ENCODE measurements at places on chromosomes 5 and 9.

- no peak for DNase-seq
Measured at GRCh38 chr9:38081356-38082108, 12.5 kb upstream of the SHB start.

GRCh38 chr9:81372628-81373191 is 316.6 kb downstream of the TLE1 start:
- no peak for DNase-seq

DNA sequence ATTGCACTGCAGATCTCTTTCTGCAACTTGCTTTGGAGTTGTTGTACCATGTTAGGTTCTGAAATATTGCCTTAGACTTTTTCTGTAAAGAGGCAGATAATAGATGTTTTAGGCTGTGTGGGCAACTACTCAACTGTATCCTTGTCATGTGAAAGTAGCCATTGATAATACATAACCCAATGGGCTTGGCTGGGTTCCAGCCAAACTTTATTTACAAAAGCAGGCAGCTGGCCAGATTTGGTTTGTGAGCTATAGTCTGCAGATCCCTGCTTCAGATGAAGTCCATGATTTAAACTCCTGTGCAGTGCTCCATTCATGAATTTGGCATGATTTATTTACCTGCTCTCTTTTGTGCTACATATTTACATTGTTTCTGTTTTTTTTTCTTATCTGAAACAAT is 300.4 kb downstream of the IRX2 start:
- DNase-seq: no peak

DNA sequence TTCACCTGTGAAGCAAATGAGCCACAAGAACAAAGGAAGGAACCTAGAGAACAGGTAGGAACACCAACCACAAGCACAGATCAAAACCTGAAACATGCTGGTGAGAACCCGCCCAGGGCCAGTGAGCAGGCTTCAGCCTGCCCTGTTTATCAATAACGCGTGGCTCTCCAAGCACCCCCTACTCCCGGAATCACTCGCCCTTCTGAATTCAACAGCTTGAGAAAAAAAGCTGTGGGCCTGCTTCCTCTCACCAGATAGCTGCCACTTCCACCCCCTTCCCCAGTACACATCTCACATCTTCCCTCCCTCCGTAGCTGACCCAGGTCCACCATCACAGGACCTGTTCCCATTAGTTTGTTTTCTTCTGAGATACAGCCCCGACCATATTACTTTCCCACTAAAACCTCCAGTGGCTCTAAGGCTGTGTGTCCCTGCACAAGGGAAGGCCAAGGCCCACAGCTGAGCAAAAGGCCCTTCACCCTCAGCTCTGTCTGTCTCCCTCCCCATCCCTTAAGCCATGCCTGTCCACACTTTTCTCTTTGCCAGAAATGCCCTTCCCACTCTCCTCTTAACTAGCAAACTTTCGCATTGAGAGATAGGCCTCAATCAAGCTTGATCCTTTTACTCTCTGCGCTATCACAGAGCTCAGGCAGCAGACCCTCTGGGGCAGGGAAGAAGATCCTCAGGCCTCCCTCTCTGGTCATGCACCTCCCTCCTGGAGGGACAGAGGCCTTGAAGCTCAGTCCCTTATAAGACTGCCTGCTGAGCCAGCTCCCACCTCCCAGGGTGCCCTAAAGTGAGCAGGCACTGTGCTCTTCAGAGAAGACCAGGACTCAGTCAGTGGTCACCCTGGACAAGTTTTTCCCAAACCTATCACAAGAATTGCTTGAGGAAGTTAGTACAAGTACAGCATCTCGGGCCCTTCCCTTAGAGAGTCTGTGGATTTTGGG is 30.1 kb downstream of the B4GALT1 start:
- DNase-seq: no peak

DNA sequence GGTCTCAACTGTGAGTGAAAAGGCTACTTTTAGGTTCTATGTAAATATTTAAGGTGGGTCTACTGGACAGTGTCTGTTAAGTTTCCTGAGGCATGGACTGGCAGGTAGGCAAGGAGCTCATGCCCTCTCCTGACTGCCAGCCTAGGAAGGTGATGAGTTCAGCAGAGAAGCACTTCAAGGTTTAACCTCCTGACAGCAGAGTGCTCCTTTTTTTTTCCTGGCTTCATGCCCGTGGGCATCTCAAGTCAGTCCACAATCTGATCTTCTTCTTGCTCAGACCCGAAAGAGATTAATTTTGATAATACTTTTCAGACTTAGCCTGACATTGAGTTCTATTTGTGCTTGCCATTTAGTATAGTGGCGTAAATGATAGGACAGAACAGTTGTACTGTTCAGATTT is 241.9 kb upstream of the NREP start:
- DNase-seq: no peak

- no peak for DNase-seq
Measured at GRCh38 chr5:142602720-142603245, 83.1 kb downstream of the FGF1 start.

- no peak for DNase-seq
Measured at GRCh38 chr5:127958421-127959011, 125.0 kb upstream of the SLC12A2 start.

DNA sequence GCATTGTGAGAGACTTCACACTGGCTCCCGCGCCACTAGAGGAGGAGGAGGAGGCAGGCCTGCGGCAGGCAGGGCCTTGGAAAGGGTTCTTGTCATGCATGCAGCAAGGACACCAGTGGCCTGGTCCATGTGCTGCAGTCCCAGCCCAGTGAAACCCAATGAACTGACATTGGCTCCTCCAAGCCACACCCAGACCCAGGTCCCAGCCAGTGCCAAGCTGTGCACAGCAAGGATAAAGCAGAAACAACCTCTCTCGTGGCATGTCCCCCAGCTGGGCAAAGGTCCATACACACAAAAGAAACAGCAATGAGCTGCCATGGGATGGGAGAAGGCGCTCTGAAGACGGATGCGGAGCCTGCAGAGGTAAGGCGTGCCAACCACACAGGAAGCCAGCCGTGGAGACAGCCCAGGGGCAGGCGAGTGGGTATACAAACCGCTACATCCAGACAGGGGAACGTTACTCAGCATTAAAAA is 89.2 kb downstream of the SEMA4D start:
- DNase-seq: peak; percentile 64

DNA sequence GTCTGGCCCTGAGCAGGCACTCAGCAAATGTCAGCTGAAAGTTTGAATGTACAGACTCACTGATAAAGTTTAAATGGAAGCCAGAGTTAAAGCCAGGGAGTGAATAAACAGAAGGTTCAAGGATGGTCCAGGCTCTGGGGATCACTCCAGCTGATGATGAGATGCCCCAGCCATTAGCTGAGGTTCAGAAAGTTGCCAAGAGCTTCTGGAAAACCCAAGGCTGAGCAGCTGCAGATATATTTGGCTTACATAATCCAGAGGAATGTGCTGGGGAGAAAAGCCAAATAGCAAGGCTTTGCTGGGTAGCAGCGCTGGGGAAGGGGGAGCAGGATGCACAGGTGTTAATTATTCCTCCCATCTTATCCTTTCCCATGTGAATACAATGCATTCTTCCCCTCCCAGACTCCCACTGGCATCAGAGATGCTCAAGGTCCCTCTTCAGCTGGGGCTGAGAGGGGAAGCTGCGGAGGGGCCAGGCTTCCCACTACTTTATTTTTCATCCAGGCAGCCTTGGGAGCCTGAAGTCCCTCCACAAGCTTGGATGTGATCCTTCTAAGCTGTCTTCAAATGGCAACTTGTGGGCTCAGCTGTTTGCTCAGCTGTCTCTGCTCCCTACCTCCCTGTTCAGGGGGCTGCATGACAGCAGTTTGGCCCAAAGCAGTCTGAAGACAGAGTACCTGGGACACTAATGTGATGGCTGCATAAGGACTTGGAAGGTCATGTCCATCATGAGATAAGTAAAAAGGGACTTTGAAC is 341.2 kb downstream of the TRIM32 start:
- DNase-seq: no peak

- no peak for DNase-seq
Measured at GRCh38 chr5:34005211-34005610, 2.6 kb downstream of the AMACR start.

GRCh38 chr5:168224085-168224484 is 67.4 kb upstream of the WWC1 start:
- no peak for DNase-seq

DNA sequence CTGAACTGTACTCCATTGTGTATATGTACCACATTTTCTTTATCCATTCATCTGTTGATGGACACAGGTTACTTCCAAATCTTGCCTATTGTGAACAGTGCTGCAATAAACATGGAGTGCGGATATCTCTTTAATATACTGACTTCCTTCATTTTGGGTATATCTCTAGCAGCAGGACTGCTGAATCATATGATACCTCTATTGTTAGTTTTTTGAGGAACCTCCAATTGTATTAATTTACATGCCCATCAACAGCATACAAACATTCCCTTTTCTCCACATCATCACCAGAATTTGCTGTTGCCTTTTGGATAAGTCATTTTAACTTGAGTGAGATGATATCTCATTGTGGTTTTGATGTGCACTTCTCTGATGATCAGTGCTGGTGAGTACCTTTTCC is 81.8 kb upstream of the FAM120A start:
- no peak for DNase-seq

GRCh38 chr5:160054831-160055230 is 45.9 kb downstream of the TTC1 start:
- DNase-seq: no peak

DNA sequence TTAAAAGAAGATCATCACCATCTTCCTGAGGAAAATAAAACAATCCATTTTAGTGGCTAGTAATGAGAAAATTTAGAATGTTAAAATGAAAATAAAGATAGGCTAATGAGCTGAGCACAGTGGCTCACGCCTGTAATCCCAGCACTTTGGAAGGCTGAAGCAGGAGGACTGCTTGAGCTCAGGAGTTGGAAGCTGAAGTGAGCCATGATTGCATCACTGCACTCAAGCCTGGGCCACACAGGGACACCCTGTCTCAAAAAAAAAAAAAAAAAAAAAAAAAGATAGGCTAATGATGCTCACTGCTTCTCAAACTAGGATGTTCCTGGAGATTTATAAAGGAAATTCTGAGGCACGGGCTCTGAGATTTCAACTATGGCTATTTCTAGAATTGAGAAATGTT is 50.3 kb downstream of the CPLANE1 start:
- DNase-seq: no peak

- peak; percentile 50 for DNase-seq
Measured at GRCh38 chr9:93096131-93096802, at the start of gene CARD19. Gene CARD19 (plus strand): TSS chr9:93096217. CDS start chr9:93096346, 129 bp downstream.

- no peak for DNase-seq
Measured at GRCh38 chr9:16866587-16866986, 3.9 kb downstream of the BNC2 start.

GRCh38 chr5:31688515-31689092 is 49.7 kb downstream of the PDZD2 start:
- DNase-seq: no peak

- no peak for DNase-seq
Measured at GRCh38 chr5:61289669-61290306, 42.3 kb upstream of the ZSWIM6 start.

DNA sequence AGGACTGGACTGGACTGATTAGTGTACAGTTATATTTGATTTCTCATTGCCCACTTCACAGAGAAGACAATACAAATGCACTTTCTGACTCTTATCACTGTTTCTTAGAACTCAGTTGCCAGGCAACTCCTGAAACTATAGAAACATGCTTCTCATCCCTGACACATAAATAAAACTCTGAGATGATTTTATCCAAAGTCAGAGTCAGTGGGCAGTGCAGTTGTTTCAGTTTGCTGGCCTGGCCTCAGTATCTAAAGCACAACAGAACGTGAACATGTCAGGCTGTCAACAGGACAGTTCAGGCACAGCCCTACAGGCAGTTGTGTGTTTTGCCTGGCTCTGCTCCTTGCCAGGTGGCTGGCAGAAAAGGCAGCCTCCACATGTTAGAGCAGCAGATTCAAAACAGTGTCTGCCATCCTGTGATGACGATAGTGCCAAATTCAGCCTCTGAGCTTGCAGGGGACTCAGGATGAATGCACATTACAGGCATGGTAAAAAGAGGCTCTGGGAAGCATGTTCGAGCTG is 65.1 kb upstream of the CCDC152 start:
- DNase-seq: no peak

- no peak for DNase-seq
Measured at GRCh38 chr5:123429993-123430392, 6.8 kb upstream of the CEP120 start.

GRCh38 chr5:75265731-75266130 is 29.1 kb upstream of the ANKRD31 start:
- no peak for DNase-seq

DNA sequence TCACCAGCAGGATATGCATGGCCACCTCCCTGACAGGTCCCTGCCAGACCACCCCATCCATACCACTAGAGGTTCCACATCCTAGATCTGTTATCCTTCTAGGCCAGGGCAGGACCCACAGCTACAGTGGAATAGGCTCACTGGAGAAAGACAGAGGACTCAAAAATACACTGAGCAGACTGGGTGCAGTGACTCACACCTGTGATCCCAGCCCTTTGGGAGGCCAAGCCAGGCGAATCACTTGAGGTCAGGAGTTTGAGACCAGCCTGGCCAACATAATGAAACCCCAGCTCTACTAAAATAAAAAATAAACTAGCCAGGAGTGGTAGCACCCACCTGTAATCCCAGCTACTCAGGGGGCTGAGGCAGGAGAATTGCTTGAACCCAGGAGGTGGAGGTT is 56.5 kb upstream of the TESK1 start:
- DNase-seq: no peak

DNA sequence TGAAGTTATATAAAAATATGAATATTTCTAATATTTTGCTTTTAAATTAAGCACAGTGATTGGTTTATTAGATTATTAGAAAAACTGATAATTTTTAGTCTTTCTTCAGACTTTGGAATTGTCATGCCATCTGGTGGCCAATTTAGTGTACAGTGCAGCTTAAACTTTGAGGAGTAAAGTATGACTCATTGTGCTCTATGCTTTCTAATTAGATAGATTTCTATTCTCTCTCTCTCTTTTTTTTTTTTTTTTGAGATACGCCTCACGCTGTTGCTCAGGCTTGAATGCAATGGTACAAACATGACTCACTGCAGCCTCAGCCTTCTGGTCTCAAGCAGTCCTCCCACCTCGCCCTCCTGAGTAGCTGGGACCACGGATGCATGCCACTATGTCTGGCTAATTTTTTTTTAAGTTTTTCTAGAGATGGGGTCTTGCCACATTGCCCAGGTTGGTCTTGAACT is 42.1 kb upstream of the GPR21 start:
- no peak for DNase-seq

DNA sequence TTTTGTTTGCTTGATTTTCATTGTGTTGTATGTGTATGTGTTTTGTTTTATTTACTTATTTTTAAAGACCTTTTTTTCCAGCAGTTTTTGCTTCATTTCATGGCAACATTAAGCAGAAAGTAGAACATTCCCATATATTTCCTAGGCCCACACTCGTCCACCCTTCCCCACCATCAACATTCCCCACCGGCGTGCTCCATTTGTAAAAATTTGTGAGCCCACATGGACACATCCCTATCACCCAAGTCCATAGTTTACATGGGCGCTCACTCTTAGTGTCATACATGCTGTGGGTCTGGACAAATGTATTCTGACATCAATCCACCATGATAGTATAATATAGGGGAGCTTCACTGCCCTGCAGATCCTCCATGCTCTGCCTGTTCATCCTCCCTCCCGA is 133.8 kb downstream of the ADAMTS16 start:
- DNase-seq: no peak

GRCh38 chr5:174300941-174301761 is 255.6 kb downstream of the NSG2 start:
- DNase-seq: no peak

Measured in activated T-helper 1 cell treated with Interleukin-2 at 50 U/mL for 16 hours (primary cell).